ENCODE measurements at places on chromosomes 3 and 15.

DNA sequence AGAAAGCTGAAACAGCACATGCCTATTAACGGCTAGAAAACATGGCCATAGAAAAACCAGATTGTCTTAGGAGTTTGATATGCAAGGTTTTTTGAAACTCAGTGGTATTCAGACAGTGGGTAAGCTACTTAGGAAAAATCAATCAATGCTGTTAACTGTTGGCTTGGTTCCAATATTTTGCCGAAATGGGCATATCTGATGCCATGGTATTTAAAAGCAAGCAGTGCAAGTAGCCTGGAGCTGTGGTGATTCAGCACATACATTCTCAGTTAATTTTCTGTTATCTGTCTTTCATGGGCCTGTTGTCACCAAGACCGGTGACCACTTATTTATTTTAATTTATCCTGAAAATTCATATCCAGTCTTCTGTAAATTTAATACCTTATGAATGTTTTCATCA, 17.3 kb upstream of the SUCNR1 start:
- DNase-seq = no peak

- no peak for DNase-seq
Measured at GRCh38 chr15:91801836-91802534, 51.5 kb upstream of the SLCO3A1 start.

DNA sequence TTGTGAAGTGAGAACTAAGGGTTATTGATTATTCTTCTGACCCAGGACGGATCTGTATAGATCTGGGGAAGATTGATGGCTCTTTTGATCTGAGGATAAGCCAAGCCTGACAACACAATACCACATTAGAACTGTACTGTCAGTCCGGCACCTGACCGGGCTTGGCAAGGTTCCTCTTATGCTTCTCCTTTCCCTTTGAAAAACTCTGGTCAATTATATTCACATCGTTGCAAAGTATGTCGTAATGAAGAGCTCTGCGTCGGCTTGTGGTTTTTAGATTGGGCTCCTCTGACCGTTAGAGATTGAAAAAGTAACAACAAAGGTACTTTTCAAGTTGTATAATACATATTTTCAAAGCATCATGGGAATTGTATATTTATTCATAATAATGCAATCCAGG, 389.8 kb downstream of the NR2F2 start:
- no peak for DNase-seq

- no peak for DNase-seq
Measured at GRCh38 chr3:55166576-55167555, 239.0 kb upstream of the LRTM1 start.

GRCh38 chr15:77495838-77496596, 75.3 kb downstream of the HMG20A start:
- DNase-seq = no peak

DNA sequence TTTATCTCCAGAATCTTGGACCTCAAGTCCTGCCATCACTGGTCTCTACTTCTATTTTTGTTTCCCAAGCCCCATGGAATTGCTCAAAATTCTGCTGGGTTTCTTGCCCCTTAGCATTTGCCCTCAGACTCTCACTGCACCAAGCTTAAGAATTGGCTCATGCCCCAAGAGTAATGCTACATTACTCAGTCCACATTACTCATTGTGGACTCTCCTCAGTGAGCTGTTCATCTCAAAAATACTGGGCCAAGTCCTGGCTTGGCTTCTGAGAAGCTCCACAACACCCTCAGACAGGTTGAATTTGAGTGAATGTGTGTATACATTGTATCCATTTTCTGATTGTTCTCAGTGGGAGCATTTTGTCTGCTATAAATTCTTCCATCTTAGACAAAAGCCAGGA, 364.4 kb upstream of the ARHGEF26 start:
- DNase-seq = no peak

DNA sequence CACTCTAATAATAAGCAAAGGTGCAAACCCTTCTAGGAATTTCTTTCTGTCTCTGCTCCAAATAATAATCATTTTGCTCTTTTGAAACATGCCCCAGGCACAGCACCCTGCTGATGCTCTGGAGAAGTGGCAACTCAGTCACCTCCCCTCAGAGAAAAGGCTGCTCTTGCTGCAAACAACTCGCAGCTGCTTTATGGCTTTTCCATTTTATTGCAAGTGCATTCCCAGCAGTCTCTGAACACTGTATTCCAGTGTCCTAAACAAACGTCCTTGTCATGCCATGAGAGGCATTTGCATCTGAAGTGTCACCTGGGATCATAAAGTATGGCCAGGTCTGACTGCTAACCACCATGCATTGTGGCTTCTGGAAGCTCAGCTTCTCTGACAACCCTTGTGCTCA, 358.1 kb upstream of the TRIM42 start:
- DNase-seq = no peak

DNA sequence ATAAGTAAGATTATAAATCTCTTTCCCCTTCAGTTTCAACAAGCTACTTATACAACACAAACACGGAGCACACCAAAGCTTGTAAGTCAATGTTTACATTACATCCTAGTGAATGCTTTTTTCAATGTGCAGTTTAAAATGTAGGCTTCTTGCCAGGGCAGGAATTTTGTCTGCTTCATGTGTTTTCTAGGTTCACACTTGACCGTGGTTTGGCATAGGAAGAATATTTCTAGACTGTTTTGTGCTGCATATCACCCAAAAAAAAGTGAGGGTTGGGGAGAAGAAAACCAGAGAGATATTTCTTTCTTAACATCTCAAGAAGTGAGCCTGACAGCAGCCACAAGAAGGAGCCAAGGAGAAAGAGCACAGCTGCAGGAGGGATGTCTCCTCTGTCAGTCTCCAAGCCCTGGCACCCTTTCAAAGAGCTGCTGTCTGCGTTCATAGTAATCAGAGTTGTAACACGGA, 255.8 kb downstream of the MEIS2 start:
- no peak for DNase-seq

Data from stimulated activated CD4-positive, alpha-beta T cell treated with anti-CD3 and anti-CD28 coated beads, Interleukin-12 subunit alpha, Interleukin-12 subunit beta, amount 100 ng/mL, for 4 hours (primary cell).